ENCODE measurements at places on chromosomes 13 and 19.

GRCh38 chr13:111404746-111405145 is 84.3 kb downstream of the TEX29 start:
- H3K27ac ChIP-seq = no peak overlapping the region
- H3K36me3 ChIP-seq = no peaks in the 10 kb centered on the region
- no peak for DNase-seq
- H3K4me1 ChIP-seq = no peaks in the 10 kb centered on the region
- no peaks in the 10 kb centered on the region for H3K27me3 ChIP-seq

- no peaks in the 10 kb centered on the region for H3K36me3 ChIP-seq
- H3K4me3 ChIP-seq = peak overlapping the region; percentile 2
- H3K4me1 ChIP-seq = peaks cover 27% of the 10 kb centered on the region
- DNase-seq = peak; percentile 91
Measured at GRCh38 chr19:38210458-38210987, 13.5 kb downstream of the DPF1 start.

DNA sequence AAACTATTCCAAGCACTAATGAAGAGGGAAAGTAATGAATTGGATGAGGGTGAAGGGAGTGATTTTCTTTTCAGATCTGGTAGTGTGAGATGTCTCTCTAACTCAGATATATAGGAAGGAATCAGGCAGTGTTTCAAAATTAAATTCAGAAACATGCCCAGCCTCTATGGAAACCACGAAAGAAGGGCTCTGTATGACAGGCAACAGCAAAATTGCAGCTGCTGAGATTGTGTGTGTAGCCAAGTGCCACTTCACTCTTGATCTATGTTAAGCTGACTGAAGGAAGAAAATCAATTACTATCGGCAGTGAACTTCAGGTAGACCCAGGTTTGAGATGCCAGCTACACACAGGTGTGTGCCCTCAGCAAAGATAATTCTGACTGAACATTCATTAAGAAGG is 387.4 kb downstream of the PCDH9 start:
- no peaks in the 10 kb centered on the region for H3K36me3 ChIP-seq
- no peak for DNase-seq
- no peak overlapping the region for H3K4me3 ChIP-seq
- H3K27me3 ChIP-seq = no peaks in the 10 kb centered on the region

DNA sequence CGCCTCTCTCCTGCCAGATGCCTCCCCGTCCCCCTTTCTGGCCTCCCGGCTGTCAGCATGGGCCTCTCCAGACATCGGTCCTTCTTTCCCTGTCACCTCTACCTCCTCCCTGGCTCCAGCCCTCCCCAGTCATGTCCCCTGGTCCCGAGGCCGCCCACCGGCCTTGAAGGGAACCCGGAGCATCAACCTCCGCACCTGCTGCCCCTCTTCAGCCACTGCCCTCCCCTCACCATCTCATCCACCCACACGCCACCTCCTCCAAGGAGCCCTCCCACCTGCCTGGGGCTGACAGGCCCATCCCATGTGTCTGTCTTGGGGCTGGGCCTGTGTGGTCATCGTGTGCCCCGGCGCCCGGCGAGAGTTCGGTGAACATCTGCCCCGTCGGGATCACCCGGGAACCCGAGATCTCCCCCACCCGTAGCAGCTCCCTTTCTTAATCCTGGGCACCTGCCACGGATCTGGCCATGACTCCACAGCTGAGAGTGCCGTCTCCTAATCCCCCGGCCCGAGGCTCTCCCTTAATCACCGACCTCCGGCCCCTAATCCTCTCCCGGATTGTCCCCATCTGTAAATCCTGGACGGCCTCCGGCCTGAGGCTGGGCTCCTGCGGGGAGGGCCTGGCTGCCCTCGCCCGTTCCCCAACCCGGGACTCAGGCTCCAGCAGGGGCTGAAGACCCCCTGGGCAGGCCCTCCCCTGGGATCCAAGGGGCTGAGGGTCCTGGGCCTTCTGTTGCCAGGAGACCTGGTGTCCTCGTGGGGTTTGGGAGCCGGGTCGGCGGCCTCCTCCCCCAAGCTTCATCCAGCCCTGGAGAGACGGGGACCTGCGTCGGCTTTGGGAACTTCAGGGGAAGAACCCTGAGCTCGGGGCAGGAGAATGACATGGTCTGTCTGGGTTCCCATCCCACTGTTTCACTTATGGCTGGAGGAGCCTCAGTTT is 5.9 kb downstream of the HCN2 start:
- H3K27me3 ChIP-seq = peaks cover 19% of the 10 kb centered on the region
- H3K4me3 ChIP-seq = no peak overlapping the region
- H3K4me1 ChIP-seq = no peaks in the 10 kb centered on the region
- H3K27ac ChIP-seq = no peak overlapping the region

DNA sequence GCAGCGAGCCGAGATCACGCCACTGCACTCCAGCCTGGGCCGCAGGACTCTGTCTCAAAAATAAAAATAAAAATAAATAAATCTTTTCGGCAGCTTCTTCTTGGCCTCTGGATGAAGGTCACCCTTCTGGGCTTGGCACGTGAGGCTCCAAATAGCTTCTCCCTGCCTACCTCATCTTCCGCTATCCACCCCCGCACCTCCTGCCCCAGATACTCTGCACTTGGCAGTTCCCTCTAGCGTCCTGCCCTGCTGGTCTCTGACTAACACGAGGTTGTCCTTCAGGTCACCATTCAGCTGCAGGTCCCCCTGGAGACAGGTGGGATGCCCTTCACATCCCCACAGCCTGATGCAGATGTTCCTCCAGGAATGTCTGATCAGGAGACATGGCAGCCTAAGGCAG is 8.5 kb upstream of the CCL25 start:
- no peaks in the 10 kb centered on the region for H3K4me1 ChIP-seq
- H3K36me3 ChIP-seq = no peaks in the 10 kb centered on the region
- DNase-seq = no peak
- no peak overlapping the region for H3K27ac ChIP-seq
- no peaks in the 10 kb centered on the region for H3K27me3 ChIP-seq

DNA sequence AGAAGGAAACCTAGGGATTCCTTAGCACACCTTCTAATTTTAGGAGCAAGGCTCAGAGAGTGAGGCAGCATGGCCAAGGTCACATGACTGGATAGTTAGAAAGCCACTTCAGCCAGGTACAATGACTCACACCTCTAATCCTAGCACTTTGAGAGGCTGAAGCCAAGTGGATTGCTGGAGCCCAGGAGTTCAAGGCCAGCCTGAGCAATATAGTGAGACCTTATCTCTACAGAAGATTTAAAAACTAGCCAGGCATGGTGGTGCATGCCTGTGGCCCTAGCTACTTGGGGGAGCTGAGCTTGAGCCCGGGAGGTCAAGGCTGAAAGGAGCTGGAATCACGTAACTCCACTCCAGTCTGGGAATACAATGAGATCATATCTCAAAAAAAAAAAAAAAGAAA is 69.2 kb downstream of the TEX26 start:
- no peaks in the 10 kb centered on the region for H3K36me3 ChIP-seq
- no peak overlapping the region for H3K27ac ChIP-seq
- H3K4me3 ChIP-seq = no peak overlapping the region
- H3K4me1 ChIP-seq = peaks cover 4% of the 10 kb centered on the region
- H3K27me3 ChIP-seq = no peaks in the 10 kb centered on the region
- peak; percentile 23 for DNase-seq

DNA sequence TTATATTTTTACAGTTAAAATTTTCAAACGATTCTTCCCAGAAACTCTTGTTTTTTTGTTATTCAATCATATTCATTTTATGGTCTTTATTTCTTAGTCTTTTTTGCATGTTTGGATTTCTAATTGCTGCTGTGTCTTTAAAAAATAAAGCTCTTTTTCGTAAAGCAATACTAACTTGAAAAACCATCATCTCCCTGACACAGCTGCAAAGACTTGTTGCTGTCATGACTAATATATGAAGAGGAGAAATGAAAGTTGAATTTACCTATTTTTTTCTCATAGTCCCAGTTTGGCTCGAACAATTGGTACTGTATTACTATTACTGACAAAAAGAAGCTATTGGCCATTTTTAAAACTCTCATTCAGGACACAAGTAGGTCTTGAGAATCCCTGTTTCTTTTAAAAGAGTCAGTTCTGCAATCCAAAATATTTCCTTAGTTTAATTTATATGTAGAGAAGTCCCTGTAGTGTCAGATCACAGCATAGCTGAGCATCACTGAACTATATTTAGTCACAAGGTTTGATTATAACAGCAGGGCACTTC is 12.1 kb upstream of the SPART start:
- peaks cover 10% of the 10 kb centered on the region for H3K4me1 ChIP-seq
- H3K4me3 ChIP-seq = no peak overlapping the region
- no peak for DNase-seq

DNA sequence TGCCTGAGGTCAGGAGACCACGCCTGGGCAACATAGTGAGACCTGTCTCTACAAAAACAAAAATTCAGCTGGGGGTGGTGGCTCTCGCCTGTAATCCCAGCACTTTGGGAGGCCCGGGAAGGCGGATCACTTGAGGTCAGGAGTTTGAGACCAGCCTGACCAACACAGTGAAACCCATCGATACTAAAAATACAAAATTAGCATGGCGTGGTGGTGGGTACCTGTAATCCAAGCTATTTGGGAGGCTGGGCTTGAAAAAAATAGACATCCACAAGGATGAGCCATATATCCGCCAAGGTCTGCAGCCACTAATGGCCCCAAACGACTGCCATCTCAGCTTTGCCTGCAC is 3.1 kb downstream of the RPS16 start:
- no peak for DNase-seq
- peaks cover 34% of the 10 kb centered on the region for H3K4me1 ChIP-seq
- no peaks in the 10 kb centered on the region for H3K27me3 ChIP-seq
- no peak overlapping the region for H3K4me3 ChIP-seq

DNA sequence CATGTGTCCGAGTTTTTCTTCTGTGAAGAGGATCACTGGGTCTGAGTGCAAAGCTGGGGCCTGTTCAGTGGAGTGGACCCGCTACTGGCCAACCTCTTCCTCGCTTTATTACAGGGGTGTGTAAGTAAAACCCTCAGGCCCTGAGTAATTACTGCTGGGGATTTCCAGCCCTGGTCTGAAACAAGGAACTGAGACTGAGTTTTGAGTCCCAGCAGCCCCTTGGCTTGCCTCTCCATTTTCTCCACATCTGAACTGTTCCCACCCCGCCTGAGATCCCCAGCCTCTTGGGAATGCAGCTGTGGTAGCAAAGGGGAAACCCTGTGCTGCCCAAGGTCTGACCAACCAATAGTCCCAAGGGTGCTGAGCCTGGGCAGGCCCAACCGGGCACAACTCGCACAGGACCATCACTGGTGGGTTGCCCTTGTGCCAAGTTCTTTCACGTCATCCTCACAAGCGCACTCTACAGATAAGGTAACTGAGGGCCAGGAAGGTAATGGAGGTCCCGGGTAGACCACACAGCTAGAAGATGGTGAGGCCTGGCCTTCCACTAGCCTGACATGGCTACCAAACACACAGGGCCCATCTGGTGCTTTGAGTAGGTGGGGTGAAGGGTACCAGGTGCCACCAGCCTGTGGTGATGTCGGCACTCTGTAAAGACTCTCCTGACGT is 13.7 kb upstream of the SLC35E1 start:
- no peaks in the 10 kb centered on the region for H3K36me3 ChIP-seq
- H3K4me3 ChIP-seq = no peak overlapping the region
- H3K27ac ChIP-seq = peak overlapping the region; percentile 66
- H3K27me3 ChIP-seq = no peaks in the 10 kb centered on the region

DNA sequence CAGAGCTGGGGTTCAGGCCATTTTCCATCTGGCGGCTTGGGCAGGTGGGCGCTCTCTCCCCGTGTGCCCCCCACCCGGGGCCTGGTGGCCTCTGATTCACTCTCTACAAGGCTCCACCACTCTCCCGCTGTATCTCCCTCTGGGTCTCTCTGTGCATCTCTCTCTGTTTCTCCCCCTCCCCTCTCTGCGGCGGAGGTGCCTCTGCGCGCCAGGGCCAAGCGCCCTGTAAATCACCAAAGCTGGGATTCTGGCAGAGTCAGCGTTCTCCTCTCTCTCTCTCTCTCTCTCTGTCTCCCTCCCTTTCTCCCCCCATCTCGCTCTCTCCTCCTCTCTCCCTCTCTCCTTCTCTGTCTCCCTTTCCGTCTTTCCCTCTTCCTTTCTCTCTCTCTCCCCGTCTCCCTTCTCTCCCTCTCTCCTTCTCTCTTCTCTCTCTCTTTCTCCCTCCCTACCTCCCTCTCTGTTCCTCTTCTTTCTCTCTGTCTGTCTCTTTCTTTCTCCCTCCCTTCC is 3.9 kb downstream of the NFIC start:
- H3K4me1 ChIP-seq = peaks cover 42% of the 10 kb centered on the region
- H3K27me3 ChIP-seq = peaks cover 57% of the 10 kb centered on the region
- peak overlapping the region; percentile 26 for H3K4me3 ChIP-seq
- H3K36me3 ChIP-seq = no peaks in the 10 kb centered on the region
- DNase-seq = peak; percentile 49

DNA sequence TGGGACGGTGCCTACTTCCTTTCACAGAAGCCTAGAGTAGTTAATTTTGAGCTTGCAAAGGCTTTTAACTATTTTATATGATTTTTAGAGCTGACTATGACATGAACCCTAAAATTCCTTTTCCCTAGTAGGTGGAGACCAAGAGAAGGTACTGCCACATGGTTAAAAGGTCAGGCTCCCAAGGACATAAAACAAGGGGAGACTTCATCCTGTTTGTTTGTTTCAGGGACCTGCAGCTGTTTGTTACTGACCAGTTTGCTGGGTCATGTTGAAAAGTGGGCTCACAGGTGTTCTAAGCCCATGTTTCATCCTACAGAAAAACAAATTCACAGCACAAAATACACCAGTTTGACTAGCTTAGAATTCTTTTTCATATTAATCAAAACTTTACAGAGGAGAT is 3.9 kb upstream of the ZNF460 start:
- no peak for DNase-seq
- no peaks in the 10 kb centered on the region for H3K36me3 ChIP-seq
- no peaks in the 10 kb centered on the region for H3K27me3 ChIP-seq
- H3K4me1 ChIP-seq = peaks cover 7% of the 10 kb centered on the region

DNA sequence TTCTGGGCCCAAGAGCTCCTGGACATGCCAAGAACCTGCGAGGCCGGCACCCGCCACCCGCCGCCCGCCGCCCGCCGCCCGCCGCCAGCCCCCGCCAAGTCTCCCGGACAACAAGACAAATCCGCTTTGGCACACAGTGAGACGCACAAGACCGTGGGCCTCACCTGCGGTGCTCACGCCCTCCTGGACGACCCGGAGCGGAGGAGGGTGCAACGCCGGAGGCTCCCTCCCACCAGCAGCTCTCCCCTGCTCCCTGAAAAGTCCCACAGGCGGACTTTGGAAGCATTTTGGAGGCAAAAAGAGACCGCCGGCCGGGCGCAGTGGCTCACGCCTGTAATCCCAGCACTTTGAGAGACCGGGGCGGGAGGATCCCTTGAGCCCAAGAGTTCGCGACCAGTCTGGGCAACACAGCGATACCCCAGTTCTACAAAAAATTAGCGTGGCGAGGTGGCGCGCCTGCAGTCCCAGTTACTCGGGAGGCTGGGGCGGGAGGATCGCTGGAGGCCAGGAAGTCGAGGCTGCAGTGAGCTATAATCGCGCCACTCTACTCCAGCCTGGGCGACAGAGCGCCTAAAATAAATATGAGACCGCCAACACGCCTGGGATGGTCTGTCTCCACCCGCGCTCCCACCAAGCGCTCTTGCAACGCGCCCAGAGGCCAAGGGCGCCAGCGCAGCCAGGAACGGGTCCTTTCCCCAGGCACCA is 783 bp downstream of the RHPN2 start:
- H3K36me3 ChIP-seq = no peaks in the 10 kb centered on the region
- H3K4me1 ChIP-seq = no peaks in the 10 kb centered on the region
- peak overlapping the region; percentile 91 for H3K27ac ChIP-seq
- H3K27me3 ChIP-seq = no peaks in the 10 kb centered on the region
- no peak for DNase-seq
